ENCODE measurements at places on chromosomes 2 and 18. TPM values are rescaled to one million over a fixed set of nuclear protein-coding genes. Genes with fewer than 3 reads are reported as not detected.

- H3K36me3 ChIP-seq: peaks cover 17% of the 10 kb centered on the region
- H3K4me3 ChIP-seq: peak overlapping the region; percentile 81
- H3K27ac ChIP-seq: 0 out of 2 replicates have a peak overlapping the region, but pooled peaks have one; percentile 20
- no peak for DNase-seq
- no peaks in the 10 kb centered on the region for H3K27me3 ChIP-seq
Measured at GRCh38 chr2:197502201-197502600, 2.0 kb downstream of the HSPE1 start.

GRCh38 chr2:119025013-119025412 is 83.0 kb downstream of the MARCO start:
- H3K4me1 ChIP-seq: no peaks in the 10 kb centered on the region
- no peak overlapping the region for H3K27ac ChIP-seq
- no peak for DNase-seq
- no peaks in the 10 kb centered on the region for H3K36me3 ChIP-seq

- no peaks in the 10 kb centered on the region for H3K4me1 ChIP-seq
- H3K27me3 ChIP-seq: no peaks in the 10 kb centered on the region
- H3K27ac ChIP-seq: no peak overlapping the region
- no peak for DNase-seq
Measured at GRCh38 chr2:53636596-53636995, 131.0 kb upstream of the CHAC2 start.

- H3K36me3 ChIP-seq: no peaks in the 10 kb centered on the region
- DNase-seq: no peak
- H3K4me1 ChIP-seq: no peaks in the 10 kb centered on the region
- H3K27me3 ChIP-seq: no peaks in the 10 kb centered on the region
- H3K27ac ChIP-seq: no peak overlapping the region
- H3K4me3 ChIP-seq: no peak overlapping the region
Measured at GRCh38 chr2:239596253-239596652, 195.4 kb upstream of the HDAC4 start.

- H3K27me3 ChIP-seq: no peaks in the 10 kb centered on the region
- H3K36me3 ChIP-seq: no peaks in the 10 kb centered on the region
- no peak overlapping the region for H3K4me3 ChIP-seq
- H3K4me1 ChIP-seq: no peaks in the 10 kb centered on the region
- DNase-seq: no peak
Measured at GRCh38 chr18:27860011-27860410, 316.9 kb downstream of the CDH2 start.

DNA sequence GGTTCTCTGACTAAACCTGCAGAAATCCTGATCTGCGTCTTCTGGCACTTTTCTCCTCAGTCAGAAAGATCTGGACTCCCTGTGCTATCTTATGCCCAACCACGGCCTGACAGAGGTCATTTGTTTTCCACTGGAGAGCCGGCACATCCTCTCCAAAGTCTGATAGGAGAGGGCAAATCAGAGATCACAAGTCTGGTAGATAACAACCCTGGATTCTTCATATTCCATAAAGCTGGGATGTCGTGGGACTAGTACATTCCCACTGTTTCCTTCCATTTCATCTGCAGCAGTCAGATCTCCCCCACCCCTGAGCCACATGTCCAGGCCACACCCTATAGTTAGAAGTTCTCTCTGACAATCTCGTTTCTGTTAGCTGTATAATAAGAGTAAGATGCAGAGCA is 157.0 kb downstream of the MGAT5 start:
- no peak for DNase-seq
- no peaks in the 10 kb centered on the region for H3K27me3 ChIP-seq
- peaks cover 34% of the 10 kb centered on the region for H3K4me1 ChIP-seq
- peak overlapping the region; percentile 81 for H3K27ac ChIP-seq
- H3K36me3 ChIP-seq: peaks cover 10% of the 10 kb centered on the region
- H3K4me3 ChIP-seq: no peak overlapping the region

Gene IL1RN
- total RNA-seq: not detected

Gene CERKL
- total RNA-seq: not detected

Gene ERCC3
- total RNA-seq: 40.4 TPM

Gene ATP5MC3
- total RNA-seq: 424 TPM
